ENCODE measurements at places on chromosomes 16 and 17.
A peak's percentile ranks its signal among the peaks of the same experiment; 100 is the strongest.

GRCh38 chr17:47831934-47832327, 461 bp downstream of the LRRC46 start:
- H3K27ac ChIP-seq: peak overlapping the region; percentile 99
- peaks cover 43% of the 10 kb centered on the region for H3K4me1 ChIP-seq
- H3K4me3 ChIP-seq: peak overlapping the region; percentile 99

- no peak overlapping the region for H3K27ac ChIP-seq
- no peak for DNase-seq
- H3K4me1 ChIP-seq: peaks cover 12% of the 10 kb centered on the region
These were observed 377.6 kb downstream of the CPPED1 start for GRCh38 chr16:12426122-12426521.

GRCh38 chr17:46890638-46891037, 32.3 kb upstream of the GOSR2 start:
- no peak overlapping the region for H3K27ac ChIP-seq
- no peak overlapping the region for H3K4me3 ChIP-seq
- no peaks in the 10 kb centered on the region for H3K4me1 ChIP-seq
- H3K36me3 ChIP-seq: no peaks in the 10 kb centered on the region
- peaks cover 43% of the 10 kb centered on the region for H3K27me3 ChIP-seq

DNA sequence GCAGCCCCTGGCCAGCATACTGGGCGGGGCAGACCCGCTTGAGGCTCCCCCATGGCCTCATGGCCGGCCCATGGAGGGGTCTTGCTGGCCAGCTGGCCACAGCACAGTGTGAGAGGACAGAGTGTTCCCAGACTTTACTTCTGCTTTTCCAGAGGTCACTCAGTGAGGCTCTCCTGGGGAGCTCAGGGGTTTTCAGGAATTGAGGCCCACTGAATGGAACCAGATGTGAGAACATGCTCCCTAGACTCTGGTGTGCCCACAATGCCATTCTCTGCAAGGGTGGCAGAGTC, 21.2 kb downstream of the ATP6V0D1 start:
- H3K4me3 ChIP-seq: no peak overlapping the region
- no peaks in the 10 kb centered on the region for H3K36me3 ChIP-seq
- peaks cover 35% of the 10 kb centered on the region for H3K4me1 ChIP-seq

DNA sequence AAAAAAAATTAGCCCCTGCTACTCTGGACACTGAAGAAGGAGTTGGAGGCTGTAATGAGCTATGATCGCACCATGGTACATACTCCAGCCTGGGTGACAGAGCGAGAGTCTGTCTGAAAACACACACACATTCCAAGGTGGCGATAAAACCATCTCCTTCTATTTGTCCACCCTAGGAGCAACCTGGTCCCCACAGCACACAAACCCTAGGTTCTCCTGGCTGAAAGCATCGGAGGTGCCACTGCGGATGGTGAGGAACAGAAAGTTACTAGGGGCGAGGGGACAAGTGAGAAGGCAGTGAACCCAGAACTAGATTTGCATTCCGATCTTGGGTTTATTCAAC, 1.4 kb upstream of the ECI1 start:
- H3K36me3 ChIP-seq: peaks cover 2% of the 10 kb centered on the region
- H3K4me3 ChIP-seq: no peak overlapping the region
- no peaks in the 10 kb centered on the region for H3K27me3 ChIP-seq
- H3K27ac ChIP-seq: peak overlapping the region; percentile 76

DNA sequence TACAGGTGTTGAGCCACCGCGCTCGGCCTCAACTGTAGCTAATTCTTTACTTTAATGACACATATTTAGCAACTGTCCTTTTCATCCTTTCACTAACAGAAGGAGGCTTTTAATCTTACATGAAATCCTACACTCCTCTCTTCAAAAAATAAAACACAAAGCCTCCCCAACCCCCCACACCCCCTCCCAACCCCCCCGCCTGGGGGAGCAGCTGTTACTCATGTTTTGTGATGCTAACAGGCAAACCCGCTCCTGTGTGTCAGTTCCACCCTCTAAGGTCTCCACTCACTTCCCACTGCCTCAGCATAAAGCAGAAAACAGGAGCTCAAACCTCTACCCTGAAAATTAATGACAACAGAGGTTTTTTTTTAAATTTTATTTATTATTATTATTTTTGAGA, 55.4 kb upstream of the SLC25A19 start:
- no peak for DNase-seq
- H3K27me3 ChIP-seq: no peaks in the 10 kb centered on the region
- peaks cover 62% of the 10 kb centered on the region for H3K4me1 ChIP-seq
- peak overlapping the region; percentile 98 for H3K27ac ChIP-seq

- DNase-seq: no peak
- no peaks in the 10 kb centered on the region for H3K4me1 ChIP-seq
- H3K27me3 ChIP-seq: no peaks in the 10 kb centered on the region
- no peaks in the 10 kb centered on the region for H3K36me3 ChIP-seq
These were observed 375.5 kb downstream of the TOX3 start for GRCh38 chr16:52171481-52171880.

DNA sequence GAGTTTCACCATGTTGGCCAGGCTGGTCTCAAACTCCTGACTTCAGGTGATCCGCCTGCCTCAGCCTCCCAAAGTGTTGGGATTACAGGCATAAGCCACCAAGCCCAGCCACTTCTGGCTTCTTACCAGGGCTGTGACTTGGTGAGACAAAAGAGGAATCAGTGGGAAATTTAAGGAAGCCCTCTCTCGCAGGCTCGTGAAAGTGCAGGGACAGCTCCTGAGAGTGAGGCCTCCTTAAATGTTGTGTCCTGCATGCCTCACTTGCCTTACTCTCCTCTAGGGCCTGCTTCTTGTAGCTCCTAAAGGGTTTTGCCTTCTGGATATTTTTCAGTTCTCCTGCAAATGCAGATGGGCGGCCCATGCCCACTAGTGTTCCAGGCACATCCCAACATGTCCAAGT, 5.2 kb downstream of the AHSP start:
- no peak overlapping the region for H3K27ac ChIP-seq
- H3K4me1 ChIP-seq: peaks cover 7% of the 10 kb centered on the region
- peaks cover 31% of the 10 kb centered on the region for H3K27me3 ChIP-seq
- no peak for DNase-seq
- H3K4me3 ChIP-seq: no peak overlapping the region

DNA sequence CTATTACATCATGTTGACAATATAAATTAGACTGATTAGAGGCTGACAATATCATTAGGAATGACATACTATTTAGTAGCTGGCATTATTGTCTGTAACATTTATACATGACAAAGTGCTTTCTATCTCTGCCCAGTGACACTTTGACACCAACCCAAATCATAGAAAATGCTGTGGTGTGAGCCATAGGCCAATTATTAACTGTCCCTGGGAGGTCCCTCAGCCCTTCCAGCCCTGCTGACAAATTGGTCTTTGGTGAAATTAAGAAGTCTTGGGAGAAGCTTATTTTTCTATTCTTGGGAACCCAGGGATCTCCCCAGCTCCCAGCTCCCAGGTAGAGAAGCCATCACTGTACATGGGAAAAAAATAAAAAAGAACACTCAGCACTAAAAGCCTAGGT, 179.6 kb downstream of the AIPL1 start:
- no peak for DNase-seq
- H3K27me3 ChIP-seq: peaks cover 65% of the 10 kb centered on the region
- H3K4me1 ChIP-seq: no peaks in the 10 kb centered on the region
- H3K36me3 ChIP-seq: no peaks in the 10 kb centered on the region

DNA sequence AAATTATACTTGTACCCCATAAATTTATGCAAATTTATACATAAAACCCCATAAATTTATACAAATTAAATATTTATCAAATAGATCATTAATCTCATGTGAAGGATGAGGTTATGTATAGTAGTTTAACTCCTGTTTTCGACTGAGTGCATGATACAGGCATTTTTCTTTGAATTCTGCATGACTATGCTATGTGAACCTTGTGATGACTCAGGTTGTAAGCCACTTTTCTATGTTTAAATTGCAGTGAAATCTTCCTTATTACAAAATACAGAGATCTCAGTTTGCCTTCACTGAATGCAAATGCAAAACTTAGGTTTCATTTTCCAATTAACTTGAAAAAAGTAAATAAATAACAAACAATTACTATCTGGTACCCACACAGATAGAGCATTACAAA, 843.7 kb downstream of the CDH11 start:
- H3K4me1 ChIP-seq: no peaks in the 10 kb centered on the region
- no peaks in the 10 kb centered on the region for H3K27me3 ChIP-seq
- H3K27ac ChIP-seq: no peak overlapping the region
- no peak for DNase-seq

GRCh38 chr17:31608659-31609254, 217.3 kb downstream of the RAB11FIP4 start:
- no peaks in the 10 kb centered on the region for H3K36me3 ChIP-seq
- no peak overlapping the region for H3K27ac ChIP-seq
- DNase-seq: no peak

DNA sequence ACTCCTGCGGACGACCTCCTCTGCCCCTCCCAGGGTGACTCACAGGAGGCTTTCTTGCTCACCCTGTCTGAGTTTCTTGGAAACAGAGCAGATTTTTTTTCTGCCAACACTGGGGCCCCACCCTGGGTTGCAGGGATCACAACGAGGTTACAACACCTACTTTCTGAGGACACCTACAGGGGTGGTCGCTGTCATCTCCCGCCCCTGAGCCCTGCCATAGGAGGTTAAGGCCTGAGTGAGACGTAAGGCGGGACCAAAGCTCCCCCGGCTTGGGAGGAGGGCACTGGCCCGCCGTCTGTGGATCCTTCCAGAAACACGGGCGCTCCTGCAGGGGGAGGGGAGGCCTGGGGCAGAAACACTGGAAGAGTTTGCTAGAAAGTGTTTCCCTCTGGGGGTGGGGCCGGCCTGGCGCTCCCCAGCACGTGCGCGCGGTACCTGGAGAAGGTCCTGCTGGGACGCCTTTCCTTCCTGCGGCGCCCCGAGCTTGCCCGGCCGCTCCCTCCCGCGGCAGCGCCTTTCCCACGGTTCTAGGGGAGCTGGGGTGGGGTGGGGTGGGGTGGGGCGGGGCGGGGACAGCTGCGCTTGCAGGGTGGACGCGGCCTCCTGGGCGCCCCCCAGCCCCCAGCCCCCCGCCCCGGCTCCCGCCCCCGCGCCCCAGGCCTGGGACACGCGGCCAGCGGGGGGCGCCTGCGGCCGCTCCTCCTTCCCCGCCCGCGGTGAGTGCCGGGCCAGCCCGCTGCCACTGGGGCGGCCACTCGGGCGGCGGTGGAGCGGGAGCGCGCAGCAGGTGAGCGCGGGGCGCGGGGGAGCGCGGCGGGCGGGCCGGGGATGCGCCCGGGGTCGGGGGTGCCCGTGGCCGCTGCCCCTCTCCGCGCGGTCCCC, 20.7 kb upstream of the ADCY7 start:
- DNase-seq: peak; percentile 46
- no peaks in the 10 kb centered on the region for H3K36me3 ChIP-seq
- H3K27ac ChIP-seq: peak overlapping the region; percentile 37
- H3K4me3 ChIP-seq: peak overlapping the region; percentile 87
- H3K27me3 ChIP-seq: no peaks in the 10 kb centered on the region

GRCh38 chr17:58585554-58585953, 71.1 kb upstream of the MTMR4 start:
- H3K27ac ChIP-seq: peak overlapping the region; percentile 41
- peaks cover 2% of the 10 kb centered on the region for H3K36me3 ChIP-seq
- no peak for DNase-seq
- H3K4me3 ChIP-seq: no peak overlapping the region
- H3K27me3 ChIP-seq: no peaks in the 10 kb centered on the region

DNA sequence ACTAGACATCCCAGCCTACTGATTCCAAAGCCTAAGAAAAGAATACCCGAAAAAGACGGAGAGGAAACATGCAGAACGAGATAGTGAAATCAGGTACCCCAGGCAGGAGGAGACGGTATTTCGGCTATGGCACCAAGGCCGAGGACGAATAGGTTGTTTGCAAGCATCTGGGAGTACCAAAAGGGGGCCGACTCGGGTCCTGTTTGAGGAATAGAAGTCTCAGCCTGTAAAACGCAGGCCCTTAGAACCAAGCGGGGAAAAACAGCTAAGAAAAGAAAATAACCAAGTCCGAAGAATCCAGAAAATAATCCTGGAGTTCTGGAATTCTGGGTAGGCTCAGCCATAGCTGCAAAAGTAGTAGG, 537 bp downstream of the SLC35B1 start:
- peaks cover 11% of the 10 kb centered on the region for H3K36me3 ChIP-seq
- peaks cover 38% of the 10 kb centered on the region for H3K4me1 ChIP-seq
- H3K4me3 ChIP-seq: peak overlapping the region; percentile 95
- no peaks in the 10 kb centered on the region for H3K27me3 ChIP-seq
- peak overlapping the region; percentile 98 for H3K27ac ChIP-seq

DNA sequence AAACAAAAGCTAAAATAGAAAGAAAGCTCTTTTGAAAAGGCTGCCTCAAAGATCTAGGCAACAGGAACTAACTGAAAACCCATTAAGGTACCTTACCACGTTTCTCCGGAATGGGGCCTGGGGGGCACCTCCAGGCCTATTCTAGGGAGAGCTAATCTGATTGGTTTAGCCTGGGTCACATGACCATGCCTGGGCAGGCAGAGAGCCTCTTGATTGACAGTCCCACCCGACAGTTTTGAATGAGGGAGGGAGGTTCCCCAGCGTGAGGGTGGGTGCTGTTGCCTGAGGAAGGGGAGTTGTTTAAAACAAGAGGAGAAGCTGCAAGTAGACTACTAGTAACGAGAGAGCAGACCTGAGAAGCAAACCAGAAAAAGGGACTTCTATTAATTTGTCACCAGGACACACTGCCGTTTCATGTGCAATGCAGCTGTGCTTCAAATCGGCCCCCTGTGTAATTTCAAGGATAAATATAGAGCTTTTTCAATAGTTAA, 143.4 kb upstream of the HS3ST2 start:
- no peak for DNase-seq
- H3K27me3 ChIP-seq: no peaks in the 10 kb centered on the region
- no peak overlapping the region for H3K4me3 ChIP-seq
- no peak overlapping the region for H3K27ac ChIP-seq
- H3K36me3 ChIP-seq: no peaks in the 10 kb centered on the region

- no peak overlapping the region for H3K27ac ChIP-seq
- H3K36me3 ChIP-seq: no peaks in the 10 kb centered on the region
- peaks cover 13% of the 10 kb centered on the region for H3K27me3 ChIP-seq
- DNase-seq: no peak
- H3K4me3 ChIP-seq: no peak overlapping the region
- peaks cover under 1% of the 10 kb centered on the region for H3K4me1 ChIP-seq
These were observed 300.2 kb downstream of the MAP2K6 start for GRCh38 chr17:69714669-69715068.

GRCh38 chr16:84390131-84390785, 21.9 kb downstream of the ATP2C2 start:
- H3K4me3 ChIP-seq: no peak overlapping the region
- H3K27me3 ChIP-seq: peaks cover 38% of the 10 kb centered on the region
- no peak for DNase-seq
- H3K36me3 ChIP-seq: no peaks in the 10 kb centered on the region

GRCh38 chr16:56041556-56042140, 149.6 kb upstream of the GNAO1 start:
- no peak overlapping the region for H3K27ac ChIP-seq
- H3K4me1 ChIP-seq: peaks cover 4% of the 10 kb centered on the region
- no peaks in the 10 kb centered on the region for H3K36me3 ChIP-seq
- DNase-seq: peak; percentile 10
- peaks cover 12% of the 10 kb centered on the region for H3K27me3 ChIP-seq

Data from T-helper 17 cell (primary cell).